ENCODE measurements at places on chromosomes 7 and 10.

DNA sequence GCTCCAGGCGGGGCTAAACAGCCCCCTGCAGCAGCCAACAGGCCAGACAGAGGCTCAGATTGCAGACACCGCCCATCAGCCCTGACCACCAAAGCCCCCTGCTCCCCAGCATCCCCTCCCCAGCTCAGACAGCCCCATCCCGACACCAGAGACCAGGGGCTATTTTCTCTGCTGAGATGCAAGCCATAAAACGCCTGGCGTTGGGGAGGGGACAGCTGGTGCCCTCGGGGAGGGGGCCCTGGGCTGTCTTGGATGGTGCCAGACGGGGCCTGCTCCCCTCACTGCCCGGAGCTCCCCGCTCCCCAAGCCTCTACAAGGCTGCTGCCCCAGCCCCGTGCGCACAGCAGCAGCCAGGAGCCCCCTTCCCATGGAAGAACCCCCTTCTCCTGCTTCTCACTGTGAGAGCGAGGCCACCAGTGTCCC, 31.8 kb downstream of the GET4 start:
- no peak for DNase-seq

- DNase-seq: no peak
Measured at GRCh38 chr10:6036861-6037321, 25.3 kb downstream of the IL2RA start.

- no peak for DNase-seq
Measured at GRCh38 chr10:103923502-103923901, 5.5 kb upstream of the STN1 start.

- DNase-seq: no peak
Measured at GRCh38 chr7:73820013-73820412, 10.8 kb upstream of the CLDN4 start.

- DNase-seq: no peak
Measured at GRCh38 chr7:44222074-44222473, 21.3 kb downstream of the YKT6 start.

DNA sequence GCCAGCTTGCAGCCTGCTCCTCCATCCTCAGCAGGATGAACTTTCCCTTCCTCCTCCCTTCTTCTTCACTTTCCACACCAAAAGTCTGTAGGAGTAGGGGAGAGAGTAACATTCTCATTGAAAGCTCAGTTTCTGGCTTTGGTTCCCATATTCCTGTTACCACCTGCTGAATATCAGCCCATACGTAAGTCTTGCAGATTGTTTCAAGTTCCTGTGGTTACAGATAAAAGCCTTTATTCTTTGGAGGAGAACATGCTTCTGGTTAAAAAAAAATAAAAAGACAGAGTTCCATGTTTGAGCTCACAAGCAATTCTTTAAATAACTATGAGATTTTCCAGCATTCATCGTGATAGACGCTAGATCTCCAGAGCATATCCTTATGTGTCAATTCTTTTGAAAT, 637.3 kb downstream of the SUGCT start:
- no peak for DNase-seq

- DNase-seq: peak; percentile 29
Measured at GRCh38 chr10:101843032-101844021, at the start of gene KCNIP2. TSS of gene KCNIP2 (minus strand) at chr10:101843800. CDS start at chr10:101843568, 232 bp downstream.

DNA sequence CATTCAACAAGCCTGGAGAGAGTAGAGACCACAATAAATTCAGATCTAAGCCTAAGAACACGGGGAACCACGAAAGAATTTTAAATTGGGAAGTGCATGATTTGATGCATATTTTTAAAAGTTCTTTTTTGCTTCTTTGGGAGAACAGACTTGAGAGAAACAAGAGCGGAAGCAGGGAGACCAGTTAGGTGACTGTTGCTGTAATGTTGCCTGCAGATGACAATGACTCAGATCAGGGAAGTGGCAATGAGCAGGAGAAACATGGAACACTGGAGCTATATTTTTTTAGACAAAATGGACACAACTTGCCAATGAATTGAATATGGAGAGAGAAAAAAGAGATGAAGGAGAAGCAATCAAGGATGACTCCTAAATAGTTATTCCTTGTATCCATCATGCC, 125.1 kb downstream of the RAPGEF5 start:
- no peak for DNase-seq

- DNase-seq: no peak
Measured at GRCh38 chr7:155685791-155686160, 41.3 kb downstream of the RBM33 start.

DNA sequence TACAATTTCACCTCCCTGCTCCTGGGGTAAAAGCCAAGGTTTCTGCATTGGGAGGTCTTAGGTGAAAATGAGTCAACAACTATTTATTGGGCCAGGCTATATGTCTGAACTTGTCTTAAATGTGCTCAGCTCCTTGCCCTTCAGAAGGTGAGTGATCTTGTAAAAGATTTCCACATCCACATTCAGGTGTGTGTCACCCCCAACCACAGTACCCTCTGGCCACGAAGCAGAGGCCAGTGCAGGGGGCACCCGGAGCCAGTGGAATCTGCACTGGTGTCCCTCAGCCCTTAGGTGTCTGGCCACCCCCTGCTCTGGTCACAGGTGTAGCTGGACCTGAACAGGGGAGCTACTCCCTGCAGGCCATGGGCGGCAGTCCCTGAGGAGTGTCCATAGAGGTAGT, 198.5 kb downstream of the PAXIP1 start:
- DNase-seq: no peak

DNA sequence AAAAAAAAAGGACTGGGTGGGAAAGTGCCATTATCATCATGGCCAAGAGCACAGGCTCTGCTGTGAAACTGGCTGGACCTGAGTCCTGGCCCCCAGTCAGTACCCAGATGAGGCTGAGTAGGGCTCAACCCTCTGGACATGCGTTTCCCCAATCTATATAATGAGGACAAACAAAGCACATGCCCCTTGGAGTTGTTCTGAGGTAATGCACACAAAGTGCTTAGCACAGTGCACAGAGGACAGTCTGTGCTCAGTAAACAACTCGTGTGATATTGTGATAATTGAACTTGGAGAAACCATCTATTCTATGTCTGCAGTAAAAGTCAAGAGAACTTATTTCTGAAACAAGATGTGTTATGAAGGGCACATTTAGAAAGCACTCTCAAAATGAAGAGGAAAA, 138.8 kb downstream of the KCNMA1 start:
- no peak for DNase-seq

DNA sequence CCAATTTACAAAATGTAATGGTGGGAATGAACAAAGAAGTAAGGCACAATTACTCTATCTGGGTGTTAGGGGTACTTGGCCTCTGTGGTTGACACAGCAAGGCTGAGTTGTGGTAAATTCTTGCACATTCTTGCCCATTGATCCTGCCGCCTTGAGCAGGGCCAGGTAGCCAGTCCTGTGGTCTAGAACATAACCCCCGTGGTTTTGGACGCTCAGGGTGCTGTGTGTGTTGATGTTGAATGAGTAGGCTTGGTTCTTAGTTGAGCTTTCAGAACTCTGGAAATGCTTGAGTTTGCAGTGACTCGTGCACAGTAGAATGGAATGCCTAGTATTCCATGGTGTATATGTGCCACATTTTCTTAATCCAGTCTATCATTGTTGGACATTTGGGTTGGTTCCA, 42.3 kb upstream of the CDHR3 start:
- DNase-seq: no peak

- no peak for DNase-seq
Measured at GRCh38 chr7:92534572-92534971, 6.0 kb downstream of the RBM48 start.

DNA sequence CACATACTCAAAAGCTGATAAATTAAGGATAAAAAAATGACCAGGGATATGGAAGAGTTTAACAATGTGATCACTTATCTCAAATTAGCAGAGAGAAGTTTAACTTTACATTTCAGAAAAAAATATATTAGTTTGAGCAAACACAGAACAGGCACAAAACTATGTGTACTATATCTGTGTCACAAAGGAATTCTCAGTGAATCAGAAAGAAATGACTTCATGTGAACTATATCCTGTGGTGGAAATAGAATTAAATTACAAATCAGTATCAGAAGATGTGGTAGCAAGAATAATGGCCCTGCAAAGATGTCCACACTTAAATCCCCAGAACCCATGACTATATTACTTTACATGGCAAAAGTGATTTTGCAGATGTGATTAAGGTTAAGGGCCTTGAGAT, 70.3 kb downstream of the SEC23IP start:
- no peak for DNase-seq

DNA sequence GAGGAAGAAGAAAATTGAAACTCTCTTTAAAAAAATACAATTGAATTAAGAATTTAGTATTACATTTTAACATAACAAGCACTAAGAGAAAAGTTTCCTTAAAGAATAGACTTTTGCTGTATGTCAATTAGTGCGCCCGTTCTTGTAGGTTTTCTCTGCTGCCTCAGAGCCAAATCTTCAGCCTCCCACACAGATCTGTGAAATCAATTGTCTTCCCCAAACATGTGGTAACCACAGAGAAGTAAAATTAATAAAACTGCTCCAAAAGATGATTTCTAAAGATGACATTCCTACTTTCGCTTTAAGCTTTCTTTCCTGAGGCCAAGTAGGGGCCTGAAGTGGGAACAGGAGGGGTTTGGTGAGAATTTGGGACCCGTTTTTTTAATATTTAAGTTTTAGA, 113.2 kb upstream of the ADO start:
- no peak for DNase-seq

DNA sequence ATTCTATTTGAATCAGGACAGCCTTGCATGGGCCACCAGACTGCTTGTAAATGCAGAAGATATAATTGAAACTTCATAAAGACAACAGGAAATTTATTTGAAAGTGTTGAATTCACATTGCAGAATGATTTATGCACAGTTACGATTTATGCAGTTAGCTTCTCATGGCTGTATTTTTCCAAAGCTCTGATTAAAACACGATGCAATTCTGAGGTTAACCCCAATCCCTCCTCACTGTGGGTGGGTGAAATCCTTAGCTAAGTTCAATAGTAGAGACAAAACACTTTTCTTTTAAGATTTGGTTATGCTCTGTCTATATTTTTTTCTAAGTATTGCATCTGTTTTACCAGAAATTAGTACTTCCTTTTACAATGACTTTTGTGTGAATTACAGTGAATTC, 728.8 kb upstream of the IGFBP3 start:
- no peak for DNase-seq

- no peak for DNase-seq
Measured at GRCh38 chr10:129842031-129842430, 122.0 kb downstream of the EBF3 start.

- DNase-seq: no peak
Measured at GRCh38 chr7:132255115-132255797, 321.0 kb downstream of the PLXNA4 start.

- no peak for DNase-seq
Measured at GRCh38 chr7:37083311-37084096, 359.2 kb upstream of the AOAH start.

GRCh38 chr7:110718503-110719205, 372.3 kb upstream of the LRRN3 start:
- DNase-seq: no peak

DNA sequence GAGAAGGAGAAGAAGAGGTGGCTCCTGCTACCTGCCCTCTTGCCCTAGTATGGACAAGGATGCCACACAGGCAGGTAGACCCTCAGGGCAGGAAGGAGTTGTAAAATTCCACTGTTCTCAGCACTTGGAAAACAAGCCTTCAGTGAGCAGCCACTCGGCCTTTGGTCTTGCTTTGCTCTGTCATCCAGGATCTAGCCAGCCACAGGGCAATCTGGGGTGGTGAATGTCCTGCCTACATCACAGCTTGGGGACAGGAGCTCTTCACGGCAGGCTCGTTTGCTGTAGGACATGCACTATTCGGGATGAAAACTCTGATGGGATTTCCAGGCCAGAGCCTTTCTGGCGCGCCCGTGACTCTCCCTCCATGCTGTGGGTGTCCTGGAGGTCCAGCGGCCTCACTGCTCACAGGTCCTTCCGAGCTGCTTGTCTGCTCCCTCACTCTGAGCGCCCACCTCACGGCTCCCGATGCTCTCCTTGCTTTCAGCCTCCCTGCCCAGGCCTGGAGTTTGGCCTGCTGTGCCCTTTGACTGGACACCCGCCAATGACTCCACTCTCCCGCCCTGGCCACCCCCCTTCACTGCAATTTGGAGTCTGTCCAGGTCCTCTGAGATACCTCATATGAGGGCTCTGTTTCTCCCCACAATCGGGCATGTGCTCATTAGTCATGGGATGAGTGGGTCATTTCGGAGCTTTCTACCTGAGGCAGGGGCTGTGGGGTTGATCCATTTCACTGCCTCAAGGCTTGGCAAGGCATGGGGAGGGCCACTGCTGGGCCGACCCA, 227.2 kb upstream of the GRB10 start:
- DNase-seq: no peak

DNA sequence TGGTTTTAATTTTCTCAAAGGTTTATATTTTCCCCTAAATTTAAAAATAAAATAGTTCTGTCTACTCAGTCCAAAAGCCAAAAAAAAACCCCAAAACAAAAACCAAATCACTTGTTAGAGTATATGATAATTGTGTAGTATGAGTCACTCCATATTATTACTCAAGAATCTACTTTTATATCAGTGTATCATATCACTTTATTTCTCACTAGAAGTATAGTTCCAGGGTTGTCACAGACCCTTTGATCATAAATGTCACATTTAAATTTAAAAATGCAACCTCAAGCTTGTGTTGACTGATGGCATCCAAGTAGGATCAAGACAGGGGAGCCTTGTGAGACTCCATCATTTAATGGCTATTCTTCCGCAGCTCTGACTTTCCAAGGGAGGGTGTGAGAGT, 61.0 kb downstream of the PAPSS2 start:
- no peak for DNase-seq

- no peak for DNase-seq
Measured at GRCh38 chr10:88386821-88387773, 196.0 kb downstream of the RNLS start.

GRCh38 chr7:8295638-8296361, 33.8 kb upstream of the ICA1 start:
- DNase-seq: peak; percentile 23

DNA sequence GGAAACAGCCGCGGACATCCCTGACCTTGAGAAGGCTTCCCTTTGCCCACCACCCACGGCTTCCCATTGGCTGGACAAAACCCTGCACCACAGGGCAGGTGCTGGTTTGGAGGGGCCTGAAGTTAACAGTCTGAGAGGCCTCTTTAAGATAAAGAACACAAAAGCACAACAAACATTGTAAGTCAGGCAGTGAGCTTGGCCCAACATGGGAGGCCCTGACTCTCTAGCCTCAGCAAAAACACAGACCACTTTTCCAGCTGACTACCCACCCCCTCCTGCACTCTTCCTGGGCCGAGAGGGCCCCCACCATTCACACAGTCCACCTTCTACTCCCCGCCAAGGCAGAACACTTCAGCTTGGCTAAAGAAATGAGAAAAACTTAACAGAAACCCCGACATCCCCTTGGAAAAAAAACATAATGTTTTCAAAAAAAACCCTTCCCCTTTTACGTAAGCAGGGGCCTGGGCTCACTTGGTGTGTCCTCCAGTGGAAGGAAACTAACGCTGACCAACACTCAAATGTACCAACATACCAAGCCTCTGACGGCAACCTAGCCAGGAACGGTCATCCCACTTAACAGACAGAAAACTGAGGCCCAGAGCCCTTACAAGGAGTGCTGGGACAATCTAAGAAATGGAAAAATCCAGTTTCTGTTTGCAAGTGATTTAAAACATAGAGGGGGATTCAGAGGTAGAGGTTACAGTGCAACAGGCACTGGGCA, 80.9 kb downstream of the COBL start:
- no peak for DNase-seq
